Non-pigmented ciliary epithelial cell (primary cell): ENCODE measurements at places on chromosomes 2 and 18.

DNA sequence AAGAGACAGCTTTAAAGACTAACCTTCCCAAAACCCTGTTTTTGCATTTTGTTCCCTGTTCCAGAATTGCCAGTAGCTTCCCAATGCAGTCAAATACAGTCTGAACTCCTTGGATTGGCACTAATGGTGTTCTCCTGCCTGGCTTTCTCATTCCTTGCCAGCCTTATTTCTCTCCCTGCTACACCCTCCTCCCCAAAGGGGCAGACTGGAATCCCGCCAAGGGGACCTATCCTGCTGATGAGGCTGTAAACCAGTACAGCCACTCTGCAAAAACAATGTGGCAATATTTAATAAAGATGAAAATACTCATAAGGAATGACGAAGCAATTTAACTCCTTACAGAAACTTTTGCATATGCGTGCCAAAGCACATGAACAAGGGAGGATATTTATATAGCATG lies 4.5 kb upstream of the SLC4A5 start:
- DNase-seq = no peak

GRCh38 chr2:120358734-120359465 lies 13.0 kb downstream of the INHBB start:
- no peak for DNase-seq

DNA sequence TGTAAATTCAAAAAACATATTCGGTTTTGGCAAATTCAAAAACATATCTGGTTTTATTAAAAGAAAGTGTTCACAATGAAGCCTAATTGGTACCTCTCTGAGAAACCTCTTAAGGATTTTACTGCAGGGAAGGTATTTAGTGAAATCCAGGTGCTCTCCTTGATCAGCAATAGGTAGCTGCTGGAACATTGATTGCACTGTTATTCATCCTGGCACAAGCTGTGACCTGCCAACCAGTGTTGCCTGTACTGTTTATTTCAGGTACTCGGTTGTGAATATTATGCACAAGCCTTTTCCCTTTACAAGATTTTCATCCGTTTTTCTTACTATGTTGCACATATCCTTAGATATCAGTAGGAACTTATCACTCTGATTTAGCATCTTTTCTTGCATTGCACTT lies 155.8 kb upstream of the ZEB2 start:
- no peak for DNase-seq

DNA sequence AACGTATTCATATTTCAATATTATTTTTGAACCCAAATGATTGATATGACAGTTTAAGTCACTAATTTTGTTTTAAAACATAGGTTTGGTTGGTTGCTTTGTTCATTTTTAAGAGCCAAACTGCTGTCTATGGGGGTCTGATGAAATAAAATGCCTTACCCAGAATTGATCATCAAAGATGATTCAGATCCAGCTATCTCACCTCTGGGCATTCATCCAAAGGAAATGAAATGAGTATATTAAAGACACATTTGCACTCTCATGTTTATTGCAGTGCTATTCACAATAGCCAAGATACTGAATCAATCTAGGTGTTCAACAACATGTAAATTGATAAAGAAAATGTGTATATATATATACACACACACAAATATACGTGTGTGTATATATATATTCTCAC lies 326.9 kb upstream of the GULP1 start:
- peak; percentile 6 for DNase-seq

DNA sequence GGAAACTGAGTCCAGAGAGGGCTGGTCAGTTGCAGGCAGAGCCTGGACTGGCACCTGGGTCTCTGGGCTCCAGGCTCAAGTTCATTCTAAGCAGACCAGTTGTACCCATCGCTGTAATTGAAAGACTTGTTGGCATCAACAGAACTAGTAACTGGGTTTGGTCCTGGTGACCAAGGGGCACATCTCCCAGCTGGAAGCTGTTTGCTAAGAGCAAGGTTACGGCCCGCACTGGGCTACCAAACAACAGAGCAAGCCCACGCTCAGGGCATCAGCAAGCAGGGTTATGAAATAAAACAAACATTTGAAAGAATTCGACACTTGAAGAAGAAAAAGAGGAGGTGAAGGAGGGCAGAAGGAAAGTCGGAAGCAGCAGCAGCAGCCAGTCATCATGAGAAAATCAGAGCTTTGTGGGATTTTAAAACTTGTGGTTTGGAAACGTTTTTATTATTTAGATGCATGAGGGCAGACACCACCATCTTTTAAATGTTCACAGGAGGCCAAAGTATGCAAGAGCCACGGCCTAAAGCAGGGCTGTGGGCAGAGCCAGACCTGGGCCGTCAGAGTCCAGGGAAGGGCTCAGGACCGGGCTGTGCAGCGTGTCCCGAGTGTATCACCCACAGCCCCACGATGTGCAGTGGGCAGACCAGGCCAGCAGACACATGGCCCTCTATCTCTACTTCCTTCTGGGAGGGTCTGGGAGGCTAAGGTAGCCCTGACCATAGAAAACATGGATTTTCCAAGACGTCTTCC lies 220.3 kb downstream of the BCL2 start:
- no peak for DNase-seq
